ENCODE measurements at places on chromosomes 5 and 9. TPM values are rescaled to one million over a fixed set of nuclear protein-coding genes. Genes with fewer than 3 reads are reported as not detected.

The PCDHGA3 gene
- 1.1 TPM for polyA plus RNA-seq

DNA sequence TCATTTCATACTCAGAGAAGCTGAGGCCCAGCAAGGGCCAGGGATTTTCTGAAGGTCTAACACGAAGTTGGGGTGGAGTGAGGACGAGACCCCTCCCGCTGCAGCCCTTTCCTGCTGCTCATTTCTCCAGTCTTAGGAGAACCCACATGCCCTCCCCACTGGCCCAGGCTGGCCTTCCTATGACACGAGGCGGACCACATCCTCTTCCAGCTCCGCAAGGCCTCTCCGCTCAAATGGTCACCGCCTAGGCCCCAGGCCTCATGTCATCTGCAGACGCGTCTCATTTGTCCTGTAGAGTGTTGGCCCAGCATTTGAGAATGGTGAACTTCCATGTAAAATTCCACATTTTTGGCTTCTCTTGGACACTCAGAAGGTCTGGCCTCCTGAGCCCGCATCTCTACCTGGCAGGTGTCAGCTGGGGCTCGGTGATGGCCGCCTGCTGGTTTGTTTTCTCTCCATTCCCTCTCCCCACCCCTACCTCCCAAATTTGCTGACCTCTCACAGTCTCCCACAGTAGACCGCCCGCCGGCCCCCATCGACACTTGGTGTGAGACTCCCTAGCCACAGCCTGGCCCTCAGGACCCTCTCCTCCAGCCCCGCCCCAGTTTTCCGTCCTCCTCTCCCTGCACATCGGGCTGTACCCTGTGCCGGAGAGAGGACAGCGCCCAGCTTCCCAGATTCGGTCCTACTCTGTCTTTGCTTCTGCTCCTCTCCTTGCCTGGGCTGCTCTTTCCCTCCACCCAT is 51.7 kb downstream of the ERGIC1 start:
- DNase-seq, result no peak

- DNase-seq, result no peak
These were observed 32.7 kb downstream of the GRIA1 start for GRCh38 chr5:153523211-153523610.

GRCh38 chr5:126680191-126680817 is 79.6 kb downstream of the PHAX start:
- no peak for DNase-seq

DNA sequence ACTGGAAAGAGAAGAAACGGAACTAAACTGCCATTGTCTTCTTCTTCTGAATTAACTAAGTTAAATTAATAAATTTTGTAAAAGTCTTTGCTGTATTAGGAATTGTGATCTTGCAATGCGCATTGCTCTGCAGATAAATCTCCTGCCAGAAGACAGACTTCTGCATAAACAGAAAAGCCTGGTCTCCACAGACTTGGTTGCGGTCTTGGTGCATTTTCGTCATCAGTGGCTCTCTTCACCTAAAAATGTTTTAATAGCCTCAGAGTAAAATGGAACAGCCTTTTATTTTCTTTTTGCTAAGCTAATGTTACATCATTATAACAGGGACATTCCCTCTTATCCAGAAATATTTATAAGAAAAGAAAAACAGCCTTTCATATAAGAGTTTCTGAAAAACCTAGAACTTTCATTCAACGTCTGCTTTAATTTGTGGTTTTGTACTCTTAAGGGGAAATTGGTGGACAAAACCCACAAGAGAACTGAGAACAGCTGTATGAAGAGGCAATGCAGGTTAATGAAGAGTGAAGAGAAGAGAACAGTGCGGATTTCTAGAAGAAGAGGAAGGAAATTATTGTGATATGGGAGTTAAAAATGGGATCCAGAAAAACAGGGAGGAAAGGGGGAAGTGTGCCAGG is 10.1 kb downstream of the IFNA5 start:
- DNase-seq, result no peak

- no peak for DNase-seq
These were observed 22.2 kb downstream of the HMCN2 start for GRCh38 chr9:130287736-130288135.

DNA sequence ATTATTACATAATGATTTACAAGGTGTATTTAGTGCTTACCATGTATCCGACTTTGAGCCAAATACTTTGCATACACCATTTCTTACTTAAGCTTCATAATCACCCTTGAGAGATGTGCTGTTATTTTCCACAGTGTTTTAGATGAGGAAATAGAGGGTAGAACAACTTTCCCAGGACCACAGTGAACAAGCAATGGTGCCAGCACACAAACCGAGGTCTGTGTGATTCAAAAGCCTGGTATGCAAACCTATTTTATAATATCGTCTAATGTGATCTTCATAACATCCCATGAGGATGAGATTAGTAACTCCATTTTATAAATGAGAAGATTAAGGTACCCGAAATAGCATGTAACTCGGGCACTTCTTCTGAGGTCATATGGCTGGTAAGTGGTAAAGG is 294.7 kb downstream of the NSG2 start:
- DNase-seq, result no peak

All from forelimb muscle (tissue), 1 donor.